A549 treated with AZD2906 at 1 μM for 4 hours (cell line): ENCODE measurements at places on chromosomes 7 and 10. TPM values are rescaled to one million over a fixed set of nuclear protein-coding genes. Genes with fewer than 3 reads are reported as not detected.

Gene FAM25G
- total RNA-seq: 0.73 to 1.2 TPM (median 0.90 TPM) in 4 of 5 replicates, not detected in the other

Gene THAP5
- 10.6 to 18.7 TPM (median 13.4 TPM) in 5 replicates for total RNA-seq

Gene PNLIPRP1
- total RNA-seq: not detected in 5 replicates

Gene HTR5A
- not detected in 5 replicates for total RNA-seq

Gene AHR
- 5.9 to 9.3 TPM (median 6.1 TPM) in 5 replicates for total RNA-seq

Gene SLC25A40
- 5.1 to 8.6 TPM (median 8.5 TPM) in 5 replicates for total RNA-seq

Gene MSMB
- total RNA-seq: not detected in 5 replicates

Gene SH2D4B
- total RNA-seq: 0.02 to 0.06 TPM (median 0.03 TPM) in 4 of 5 replicates, not detected in the other

Gene MYO1G
- total RNA-seq: 0.17 to 0.29 TPM (median 0.21 TPM) in 5 replicates

Gene HOXA1
- total RNA-seq: 2.1 to 3.4 TPM (median 3.2 TPM) in 5 replicates

Gene AMZ1
- 0.05 to 0.08 TPM (median 0.06 TPM) in 5 replicates for total RNA-seq

Gene CRYGN
- not detected in 5 replicates for total RNA-seq

Gene INTS1
- 43.9 to 56.5 TPM (median 51.4 TPM) in 5 replicates for total RNA-seq

Gene PRSS1
- total RNA-seq: not detected in 5 replicates

Gene NUTM2E
- total RNA-seq: 0.34 to 0.51 TPM (median 0.43 TPM) in 5 replicates

Gene ADAM8
- total RNA-seq: 2.2 to 4.2 TPM (median 2.9 TPM) in 5 replicates

Gene METTL27
- 6.8 to 13.2 TPM (median 10.6 TPM) in 5 replicates for total RNA-seq

Gene SFTPA1
- total RNA-seq: not detected in 5 replicates

Gene RNLS
- total RNA-seq: 6.9 to 9.3 TPM (median 8.8 TPM) in 5 replicates

Gene HOXA11
- 0.45 to 0.69 TPM (median 0.55 TPM) in 5 replicates for total RNA-seq

Gene PIP
- total RNA-seq: 0.16 to 0.41 TPM (median 0.29 TPM) in 3 of 5 replicates, not detected in the others

Gene COL1A2
- 0.08 to 0.10 TPM in 2 of 5 replicates, not detected in the others for total RNA-seq

Gene ASB10
- total RNA-seq: not detected in 5 replicates

Gene MIOS
- total RNA-seq: 18.0 to 22.3 TPM (median 20.6 TPM) in 5 replicates

Gene ACHE
- total RNA-seq: 2.3 to 3.5 TPM (median 3.1 TPM) in 5 replicates

Gene KCNH2
- total RNA-seq: 4.0 to 5.9 TPM (median 5.4 TPM) in 5 replicates

Gene POLR2J2
- total RNA-seq: 0.23 to 0.46 TPM (median 0.26 TPM) in 5 replicates

Gene ANKRD30A
- 0.49 to 0.92 TPM (median 0.66 TPM) in 5 replicates for total RNA-seq

Gene NEUROD6
- not detected in 5 replicates for total RNA-seq

Gene UCMA
- not detected in 5 replicates for total RNA-seq

Gene NODAL
- total RNA-seq: not detected in 5 replicates

Gene CROT
- total RNA-seq: 5.5 to 7.1 TPM (median 6.4 TPM) in 5 replicates

Gene ZNF485
- 1.5 to 2.4 TPM (median 1.6 TPM) in 5 replicates for total RNA-seq

Gene MRLN
- total RNA-seq: not detected in 5 replicates

Gene FIS1
- total RNA-seq: 129 to 149 TPM (median 142 TPM) in 5 replicates

Gene CYP26C1
- not detected in 5 replicates for total RNA-seq

Gene MCM10
- total RNA-seq: 17.9 to 24.7 TPM (median 20.1 TPM) in 5 replicates

Gene PAX4
- total RNA-seq: not detected in 5 replicates
